GM23338 (cell line): ENCODE measurements at places on chromosomes 5 and 9. TPM values are rescaled to one million over a fixed set of nuclear protein-coding genes. Genes with fewer than 3 reads are reported as not detected.

- no peak for DNase-seq
- peaks cover 9% of the 10 kb centered on the region; the same call in 1 of the 2 replicates for H3K4me1 ChIP-seq
- H3K4me3 ChIP-seq: no peak overlapping the region
Observed at GRCh38 chr9:107547772-107548297, 58.3 kb upstream of the KLF4 start.

FNIP1 gene
- total RNA-seq: 20.7 and 27.9 TPM in 2 replicates

C9orf50 gene
- total RNA-seq: not detected in 2 replicates

EIF4E1B gene
- 0.17 TPM in 1 of 2 replicates, not detected in the other for total RNA-seq
